ENCODE measurements at places on chromosomes 12 and 14. TPM values are rescaled to one million over a fixed set of nuclear protein-coding genes. Genes with fewer than 3 reads are reported as not detected.

The ABCD2 gene
- total RNA-seq = 0.75 TPM

The FZD10 gene
- total RNA-seq = not detected

The B4GALNT1 gene
- total RNA-seq = 0.48 TPM

The LRP1-AS gene
- total RNA-seq = not detected

The TRHDE gene
- not detected for total RNA-seq

The MIP gene
- not detected for total RNA-seq

The HHIPL1 gene
- total RNA-seq = not detected

The PLXNC1 gene
- total RNA-seq = 22.0 TPM

- no peak overlapping the region for H3K4me3 ChIP-seq
- H3K27ac ChIP-seq = no peak overlapping the region
- no peaks in the 10 kb centered on the region for H3K4me1 ChIP-seq
- no peak for DNase-seq
- H3K36me3 ChIP-seq = no peaks in the 10 kb centered on the region
Observed at GRCh38 chr12:95114766-95115405, 41.5 kb upstream of the NR2C1 start.

GRCh38 chr12:30047516-30048254 is 263.9 kb upstream of the TMTC1 start:
- H3K4me3 ChIP-seq = no peak overlapping the region
- no peaks in the 10 kb centered on the region for H3K36me3 ChIP-seq
- no peaks in the 10 kb centered on the region for H3K27me3 ChIP-seq
- H3K4me1 ChIP-seq = no peaks in the 10 kb centered on the region

GRCh38 chr12:89494411-89495231 is 30.0 kb downstream of the GALNT4 start:
- no peak for DNase-seq
- peaks cover 5% of the 10 kb centered on the region for H3K4me1 ChIP-seq
- no peak overlapping the region for H3K27ac ChIP-seq
- H3K36me3 ChIP-seq = peaks cover 18% of the 10 kb centered on the region

DNA sequence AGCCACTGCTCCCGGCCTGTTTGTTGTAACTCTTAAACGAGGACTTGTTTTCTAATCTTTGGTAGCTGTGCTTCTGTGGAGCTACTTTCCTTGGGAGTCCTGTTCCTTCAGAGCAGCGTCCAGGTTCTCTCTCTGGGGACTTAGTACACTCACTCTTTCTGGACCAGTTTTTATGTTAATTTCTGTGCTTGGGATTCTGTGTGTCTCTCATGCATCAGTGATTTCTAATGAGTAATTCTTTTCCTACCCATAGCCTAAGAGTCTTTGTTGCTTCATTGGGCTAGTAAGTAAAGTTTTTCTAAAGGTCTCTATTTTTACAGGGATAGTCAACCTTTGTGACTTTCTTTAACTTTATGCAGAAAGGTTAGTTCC is 289.3 kb downstream of the FBXL14 start:
- no peak overlapping the region for H3K4me3 ChIP-seq
- DNase-seq = no peak
- no peaks in the 10 kb centered on the region for H3K36me3 ChIP-seq
- no peaks in the 10 kb centered on the region for H3K4me1 ChIP-seq

GRCh38 chr12:112904571-112904970 is 2.2 kb upstream of the OAS1 start:
- no peak for DNase-seq
- H3K36me3 ChIP-seq = no peaks in the 10 kb centered on the region
- H3K4me1 ChIP-seq = peaks cover 29% of the 10 kb centered on the region
- H3K27ac ChIP-seq = no peak overlapping the region
- no peaks in the 10 kb centered on the region for H3K27me3 ChIP-seq

DNA sequence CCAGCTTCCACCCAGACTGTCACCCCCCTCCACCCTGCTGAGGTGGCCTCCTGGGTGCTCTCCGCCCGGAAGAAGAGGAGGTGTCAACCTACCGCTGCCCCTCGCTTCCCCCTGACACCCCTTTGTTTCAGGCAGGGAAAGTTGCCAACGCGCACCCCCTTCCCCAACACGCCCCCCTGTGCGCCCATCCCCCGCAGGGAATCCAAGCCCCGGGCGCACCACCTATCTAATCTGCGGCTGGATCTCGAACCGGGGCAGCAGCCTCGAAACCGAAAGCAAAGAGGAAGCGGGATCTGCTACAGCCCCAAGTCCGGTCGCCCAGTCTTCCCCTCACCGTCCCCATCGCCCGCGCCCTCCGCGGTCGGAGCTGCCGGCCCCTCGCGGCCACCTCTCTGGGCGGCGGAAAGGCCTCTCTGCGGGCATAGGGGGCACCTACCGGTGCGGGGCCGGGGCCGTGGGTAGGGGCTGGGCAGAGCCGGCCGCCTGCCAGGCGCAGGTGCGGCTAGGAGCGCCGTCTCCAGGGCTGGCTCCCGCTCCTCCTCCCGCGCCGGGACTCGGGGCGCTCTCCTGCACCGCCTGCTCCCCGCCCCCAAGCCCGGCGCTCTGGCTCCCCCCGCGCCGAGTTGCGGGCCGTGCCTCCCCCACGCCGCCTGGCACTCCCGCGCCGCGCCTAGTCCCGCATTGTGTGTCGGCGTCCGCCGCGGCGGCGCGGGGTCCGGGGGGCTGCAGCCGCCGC is 18.3 kb upstream of the PLEKHH1 start:
- no peaks in the 10 kb centered on the region for H3K36me3 ChIP-seq
- H3K27ac ChIP-seq = peak overlapping the region; percentile 68
- H3K4me3 ChIP-seq = peak overlapping the region; percentile 60
- peaks cover 24% of the 10 kb centered on the region for H3K4me1 ChIP-seq

- peak overlapping the region; percentile 22 for H3K27ac ChIP-seq
- no peaks in the 10 kb centered on the region for H3K27me3 ChIP-seq
- H3K36me3 ChIP-seq = peaks cover 4% of the 10 kb centered on the region
Observed at GRCh38 chr12:89348894-89349699, 3.2 kb downstream of the DUSP6 start.

DNA sequence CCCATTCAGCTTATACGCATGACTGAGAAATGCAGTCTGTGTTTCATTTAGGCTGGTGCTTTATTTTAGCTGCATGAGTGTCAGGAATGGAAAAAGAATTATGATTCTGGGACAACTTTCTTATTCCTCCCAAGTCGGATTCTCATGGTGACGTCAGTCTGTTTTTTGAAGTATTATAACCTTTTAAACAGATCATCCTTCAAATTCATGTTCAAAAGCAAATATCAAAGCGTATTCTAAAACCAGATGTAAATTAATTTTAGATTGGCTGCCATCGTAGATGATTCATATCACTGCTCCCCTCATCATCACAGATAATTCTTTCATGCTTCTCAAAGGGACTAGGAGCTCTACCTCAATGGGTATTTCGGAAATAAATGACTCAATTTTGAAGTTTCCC is 15.0 kb downstream of the FNTB start:
- no peak overlapping the region for H3K4me3 ChIP-seq
- no peak overlapping the region for H3K27ac ChIP-seq
- peaks cover 2% of the 10 kb centered on the region for H3K36me3 ChIP-seq
- DNase-seq = no peak
- no peaks in the 10 kb centered on the region for H3K4me1 ChIP-seq
- H3K27me3 ChIP-seq = no peaks in the 10 kb centered on the region

DNA sequence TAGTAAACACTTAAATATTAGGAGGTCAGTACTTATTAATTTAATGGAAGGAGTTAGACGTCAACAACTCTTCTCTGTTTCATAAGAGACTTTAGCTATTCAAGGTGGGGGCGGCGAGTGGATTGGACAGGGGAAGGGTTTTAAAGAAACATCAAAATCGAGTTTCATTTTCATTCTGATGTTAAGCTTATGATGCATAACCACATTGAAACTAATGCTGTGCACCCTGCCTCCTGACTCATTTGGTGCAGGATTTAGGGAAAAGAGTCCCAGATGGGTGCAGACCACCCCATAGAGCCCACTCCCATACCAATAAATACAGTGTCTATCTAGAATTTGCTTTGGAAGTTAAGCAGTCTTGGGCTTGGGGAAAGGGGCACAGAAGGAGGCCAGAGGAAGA is 7.4 kb downstream of the ZBTB39 start:
- H3K27me3 ChIP-seq = no peaks in the 10 kb centered on the region
- H3K4me3 ChIP-seq = no peak overlapping the region
- peaks cover 34% of the 10 kb centered on the region for H3K36me3 ChIP-seq
- DNase-seq = no peak

DNA sequence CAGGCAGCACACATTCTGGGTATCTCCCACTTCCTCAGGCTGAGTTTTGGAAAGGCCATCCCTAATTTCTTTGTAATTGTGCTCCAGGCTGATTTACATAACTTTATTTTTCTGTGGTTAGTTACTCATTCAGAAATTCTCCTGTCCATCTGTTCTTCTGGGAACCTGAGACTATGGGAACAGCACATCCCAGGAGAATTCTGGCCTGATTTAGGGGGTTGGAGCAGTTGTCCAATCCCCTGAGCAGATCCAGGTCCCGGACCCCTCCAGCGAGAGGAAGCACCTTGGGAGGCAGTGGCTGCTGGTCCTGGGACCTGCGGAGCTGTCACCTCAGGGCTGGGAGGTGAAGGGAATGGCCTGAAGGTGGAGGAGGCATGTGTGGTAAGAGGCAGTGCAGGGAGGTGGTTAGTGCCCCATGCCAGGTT is 40.4 kb downstream of the TSPAN9 start:
- no peak for DNase-seq
- H3K4me3 ChIP-seq = no peak overlapping the region
- peaks cover 3% of the 10 kb centered on the region for H3K4me1 ChIP-seq
- no peaks in the 10 kb centered on the region for H3K36me3 ChIP-seq
- no peak overlapping the region for H3K27ac ChIP-seq

GRCh38 chr14:40292664-40293063 is 860.4 kb upstream of the FBXO33 start:
- H3K27ac ChIP-seq = no peak overlapping the region
- no peaks in the 10 kb centered on the region for H3K27me3 ChIP-seq
- H3K4me3 ChIP-seq = no peak overlapping the region
- DNase-seq = no peak
- H3K36me3 ChIP-seq = no peaks in the 10 kb centered on the region

GRCh38 chr14:82422230-82422629 is 888.6 kb upstream of the SEL1L start:
- no peaks in the 10 kb centered on the region for H3K36me3 ChIP-seq
- no peak for DNase-seq
- no peaks in the 10 kb centered on the region for H3K4me1 ChIP-seq
- H3K4me3 ChIP-seq = no peak overlapping the region
- H3K27ac ChIP-seq = no peak overlapping the region

DNA sequence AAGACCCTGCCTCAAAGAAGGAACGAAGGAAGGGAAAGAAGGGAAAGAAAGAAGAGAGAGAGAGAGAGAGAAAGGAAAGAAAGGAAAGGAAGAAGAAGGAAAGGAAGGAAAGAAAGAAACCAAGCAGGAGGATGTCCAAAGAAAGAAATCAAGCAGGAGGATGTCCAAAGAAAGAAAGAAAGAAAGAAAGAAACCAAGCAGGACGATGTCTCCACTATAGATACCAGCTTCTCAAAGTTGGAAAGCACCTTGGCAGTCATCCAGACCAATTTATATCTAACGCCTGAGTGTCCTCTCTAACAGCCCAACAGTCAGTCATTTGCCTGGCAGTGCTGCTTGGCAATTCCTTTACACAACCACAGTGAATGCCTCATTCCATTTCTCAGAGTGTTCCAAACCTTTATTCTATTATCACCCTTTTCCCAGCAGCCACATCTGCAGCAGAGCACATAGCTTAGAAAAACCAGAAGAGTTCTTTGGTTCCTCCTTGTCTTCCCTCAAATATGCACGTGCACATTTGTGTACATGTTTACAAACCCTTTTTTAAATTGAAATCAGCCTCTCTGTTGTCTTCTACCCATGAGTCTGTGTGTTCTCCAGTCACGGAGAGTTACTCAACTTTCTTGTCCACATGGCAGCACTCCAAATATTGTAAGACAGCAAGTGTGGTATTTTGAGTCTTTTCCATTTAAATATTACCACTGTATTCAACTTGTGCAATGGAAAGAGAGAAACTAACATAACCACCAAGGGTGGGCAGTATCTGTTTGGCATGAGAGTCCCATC is 138.4 kb downstream of the STXBP6 start:
- H3K36me3 ChIP-seq = no peaks in the 10 kb centered on the region
- no peak overlapping the region for H3K27ac ChIP-seq
- H3K4me1 ChIP-seq = no peaks in the 10 kb centered on the region
- no peak for DNase-seq

GRCh38 chr14:75941030-75941429 is 40.8 kb downstream of the TGFB3 start:
- no peak for DNase-seq
- H3K4me1 ChIP-seq = no peaks in the 10 kb centered on the region
- no peaks in the 10 kb centered on the region for H3K27me3 ChIP-seq
- no peak overlapping the region for H3K4me3 ChIP-seq
- H3K36me3 ChIP-seq = no peaks in the 10 kb centered on the region

GRCh38 chr14:50830932-50831725 is at the start of gene NIN:
NIN (minus strand) TSS chr14:50831162; CDS start chr14:50822056, 9,106 bp downstream.
- peaks cover 22% of the 10 kb centered on the region for H3K4me1 ChIP-seq
- H3K27ac ChIP-seq = peak within 1 kb of the TSS; percentile 87
- peak within 1 kb of the TSS; percentile 84 for H3K4me3 ChIP-seq

DNA sequence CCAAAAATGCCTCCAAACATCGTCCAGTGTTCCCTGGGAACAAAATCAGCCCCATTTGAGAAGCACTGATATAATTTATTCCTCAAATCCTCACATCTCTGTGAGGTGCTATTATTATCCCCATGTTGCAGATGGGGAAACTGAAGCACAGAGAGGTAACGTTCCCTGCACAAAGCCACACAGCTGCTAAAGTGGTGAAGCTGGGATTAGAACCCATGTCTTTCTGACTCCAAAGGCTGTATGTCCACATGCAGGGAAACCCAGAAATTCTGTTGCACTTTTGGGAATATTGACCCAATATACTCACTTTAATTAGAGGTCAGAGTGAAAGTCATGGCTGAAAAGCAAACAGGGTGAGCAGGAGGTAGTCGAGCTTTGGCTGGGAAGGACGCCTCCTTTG is 19.1 kb upstream of the WSCD2 start:
- no peak overlapping the region for H3K27ac ChIP-seq
- no peaks in the 10 kb centered on the region for H3K27me3 ChIP-seq
- H3K4me3 ChIP-seq = no peak overlapping the region
- no peak for DNase-seq
- H3K36me3 ChIP-seq = no peaks in the 10 kb centered on the region
- H3K4me1 ChIP-seq = no peaks in the 10 kb centered on the region

- H3K27me3 ChIP-seq = no peaks in the 10 kb centered on the region
- no peak overlapping the region for H3K4me3 ChIP-seq
- H3K36me3 ChIP-seq = no peaks in the 10 kb centered on the region
Observed at GRCh38 chr12:75706786-75707605, 195.6 kb upstream of the KRR1 start.

DNA sequence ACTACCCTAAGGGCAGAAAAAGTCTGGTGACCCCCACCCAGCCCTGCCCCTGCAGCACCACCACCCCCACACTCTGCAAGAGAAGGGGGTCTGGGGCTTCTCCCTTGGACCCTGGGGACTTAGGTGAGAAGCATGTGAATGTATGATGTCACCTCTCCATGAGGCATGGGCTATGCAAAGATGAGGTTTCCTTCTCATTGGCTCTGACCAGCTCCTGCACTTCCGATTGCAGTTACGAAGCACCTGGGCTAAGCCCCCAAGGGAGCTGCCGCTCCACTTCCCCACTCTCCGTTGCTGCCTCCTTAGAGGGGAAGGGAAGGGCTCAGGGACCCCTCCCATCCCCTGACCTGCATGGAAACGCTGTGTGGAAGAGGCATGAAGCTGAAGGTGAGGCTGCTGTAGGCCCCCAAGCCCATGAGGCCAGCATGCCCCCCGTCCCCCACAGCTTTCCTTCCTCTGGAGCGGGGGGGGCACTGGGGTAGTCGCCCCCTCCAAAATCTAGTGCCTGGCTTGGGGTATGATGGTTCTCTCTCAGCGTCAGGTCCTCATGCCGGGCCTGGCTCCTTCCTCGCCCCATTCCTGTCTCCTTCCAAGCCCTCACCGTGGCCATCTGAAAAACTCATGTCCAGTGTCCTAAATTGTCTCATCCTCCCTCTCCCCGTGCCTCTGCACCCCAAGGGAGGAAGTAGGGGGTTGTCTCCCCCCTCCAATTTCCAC is 5.5 kb upstream of the DDX23 start:
- no peak overlapping the region for H3K4me3 ChIP-seq
- no peaks in the 10 kb centered on the region for H3K36me3 ChIP-seq
- DNase-seq = no peak
- H3K27me3 ChIP-seq = peaks cover 6% of the 10 kb centered on the region
- peaks cover 8% of the 10 kb centered on the region for H3K4me1 ChIP-seq

Measured in natural killer cell (primary cell).